Heart right ventricle (tissue), 16 donors: ENCODE measurements at places on chromosomes 11 and 22. TPM values are rescaled to one million over a fixed set of nuclear protein-coding genes. Genes with fewer than 3 reads are reported as not detected.

Gene HOATZ
- not detected for total RNA-seq

Gene C11orf52
- total RNA-seq = 0.95 TPM

GRCh38 chr22:17845790-17846189 lies 71.5 kb upstream of the BID start:
- no peaks in the 10 kb centered on the region for H3K36me3 ChIP-seq
- no peaks in the 10 kb centered on the region for H3K27me3 ChIP-seq
- H3K4me3 ChIP-seq = no peak overlapping the region
- H3K4me1 ChIP-seq = peaks cover 54% of the 10 kb centered on the region

- H3K27me3 ChIP-seq = no peaks in the 10 kb centered on the region
- no peak overlapping the region for H3K27ac ChIP-seq
- no peaks in the 10 kb centered on the region for H3K36me3 ChIP-seq
Observed at GRCh38 chr11:23359297-23359696, 499.0 kb upstream of the CCDC179 start.

GRCh38 chr11:45927332-45927683 lies 4.9 kb downstream of the LARGE2 start:
- peaks cover 31% of the 10 kb centered on the region for H3K4me1 ChIP-seq
- H3K36me3 ChIP-seq = peaks cover 9% of the 10 kb centered on the region
- no peak overlapping the region for H3K4me3 ChIP-seq
- peaks cover 24% of the 10 kb centered on the region for H3K27me3 ChIP-seq

- H3K4me1 ChIP-seq = no peaks in the 10 kb centered on the region
- peaks cover 22% of the 10 kb centered on the region for H3K27me3 ChIP-seq
- H3K27ac ChIP-seq = no peak overlapping the region
- no peak for DNase-seq
- H3K36me3 ChIP-seq = no peaks in the 10 kb centered on the region
- H3K4me3 ChIP-seq = no peak overlapping the region
Observed at GRCh38 chr11:20258376-20258895, 98.2 kb upstream of the DBX1 start.

Gene APOL5
- not detected for total RNA-seq

DNA sequence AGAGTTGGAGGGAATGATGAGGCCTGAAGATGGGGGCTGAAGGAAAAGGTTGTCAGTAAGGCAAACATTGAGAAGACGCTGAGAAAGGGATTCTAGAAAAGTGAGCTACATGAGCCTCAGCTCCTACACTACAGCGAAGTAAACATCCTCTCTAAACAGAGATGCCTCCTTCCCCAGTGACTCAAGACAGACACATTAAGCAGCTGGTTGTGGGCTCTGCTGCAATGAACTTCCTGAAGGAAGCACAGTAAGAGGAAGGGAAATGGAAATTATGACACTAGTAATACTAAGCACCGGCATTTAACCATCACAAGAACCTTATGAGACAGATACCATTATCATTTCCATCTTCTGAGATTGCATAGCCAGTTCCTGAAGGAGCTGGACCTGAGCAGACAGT lies 190.5 kb downstream of the C11orf87 start:
- no peak overlapping the region for H3K27ac ChIP-seq
- no peaks in the 10 kb centered on the region for H3K4me1 ChIP-seq
- no peak overlapping the region for H3K4me3 ChIP-seq
- H3K36me3 ChIP-seq = no peaks in the 10 kb centered on the region

GRCh38 chr11:36840378-36840777 lies 242.3 kb upstream of the RAG2 start:
- no peaks in the 10 kb centered on the region for H3K4me1 ChIP-seq
- no peaks in the 10 kb centered on the region for H3K27me3 ChIP-seq
- no peak overlapping the region for H3K4me3 ChIP-seq
- H3K27ac ChIP-seq = no peak overlapping the region

- DNase-seq = no peak
- no peak overlapping the region for H3K27ac ChIP-seq
- no peaks in the 10 kb centered on the region for H3K36me3 ChIP-seq
- H3K4me3 ChIP-seq = no peak overlapping the region
Observed at GRCh38 chr11:86091086-86091485, 22.2 kb upstream of the PICALM start.

GRCh38 chr11:109788948-109789490 lies 304.2 kb upstream of the ZC3H12C start:
- no peak overlapping the region for H3K27ac ChIP-seq
- H3K4me1 ChIP-seq = no peaks in the 10 kb centered on the region
- no peak overlapping the region for H3K4me3 ChIP-seq
- H3K36me3 ChIP-seq = no peaks in the 10 kb centered on the region
- DNase-seq = no peak

DNA sequence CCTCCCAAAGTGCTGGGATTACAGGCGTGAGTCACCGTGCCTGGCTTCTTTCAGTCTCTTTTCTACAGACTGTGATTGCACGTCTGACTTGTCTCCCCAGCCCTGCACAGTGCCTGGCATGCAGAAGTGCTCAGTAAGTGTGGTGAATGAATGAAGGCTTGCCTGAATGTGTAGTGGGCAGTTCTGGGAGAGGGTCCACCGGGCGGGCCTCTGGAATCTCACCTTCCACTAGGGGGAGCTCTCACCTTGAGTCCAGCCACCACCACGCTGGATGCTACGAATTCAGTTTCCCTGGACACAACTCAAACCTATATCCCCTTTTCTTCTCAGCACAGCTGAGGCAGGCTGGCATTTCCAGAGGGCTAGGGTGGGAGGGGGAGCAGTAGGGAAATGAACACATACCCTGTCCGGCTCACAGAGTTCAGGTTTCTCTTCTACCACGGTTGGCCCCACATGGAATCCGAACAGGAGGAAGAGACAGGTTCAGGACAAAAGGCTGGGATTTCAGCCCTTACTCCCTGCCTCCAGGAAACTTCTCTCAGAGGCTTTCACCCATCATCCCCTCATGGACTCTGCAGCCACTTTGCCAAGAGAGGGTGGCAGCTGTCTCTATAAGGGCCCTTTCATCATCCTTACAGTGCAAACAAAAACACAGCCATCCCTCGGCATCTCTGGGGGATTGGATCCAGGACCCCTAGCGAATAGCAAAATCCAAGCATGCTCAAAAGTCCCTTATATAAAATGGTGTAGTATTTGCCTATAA lies 86.8 kb downstream of the NECTIN1 start:
- no peak overlapping the region for H3K4me3 ChIP-seq
- no peak for DNase-seq
- no peaks in the 10 kb centered on the region for H3K36me3 ChIP-seq
- no peaks in the 10 kb centered on the region for H3K4me1 ChIP-seq

- no peak overlapping the region for H3K4me3 ChIP-seq
- DNase-seq = no peak
- no peaks in the 10 kb centered on the region for H3K4me1 ChIP-seq
- H3K27me3 ChIP-seq = no peaks in the 10 kb centered on the region
- no peak overlapping the region for H3K27ac ChIP-seq
- no peaks in the 10 kb centered on the region for H3K36me3 ChIP-seq
Observed at GRCh38 chr11:87320123-87320522, 282.4 kb downstream of the TMEM135 start.

Gene KRTAP5-10
- not detected for total RNA-seq

- no peak for DNase-seq
- no peaks in the 10 kb centered on the region for H3K27me3 ChIP-seq
- no peak overlapping the region for H3K4me3 ChIP-seq
- no peaks in the 10 kb centered on the region for H3K4me1 ChIP-seq
- H3K27ac ChIP-seq = no peak overlapping the region
- H3K36me3 ChIP-seq = no peaks in the 10 kb centered on the region
Observed at GRCh38 chr22:29049655-29050263, 11.9 kb downstream of the C22orf31 start.

Gene HEPHL1
- not detected for total RNA-seq

DNA sequence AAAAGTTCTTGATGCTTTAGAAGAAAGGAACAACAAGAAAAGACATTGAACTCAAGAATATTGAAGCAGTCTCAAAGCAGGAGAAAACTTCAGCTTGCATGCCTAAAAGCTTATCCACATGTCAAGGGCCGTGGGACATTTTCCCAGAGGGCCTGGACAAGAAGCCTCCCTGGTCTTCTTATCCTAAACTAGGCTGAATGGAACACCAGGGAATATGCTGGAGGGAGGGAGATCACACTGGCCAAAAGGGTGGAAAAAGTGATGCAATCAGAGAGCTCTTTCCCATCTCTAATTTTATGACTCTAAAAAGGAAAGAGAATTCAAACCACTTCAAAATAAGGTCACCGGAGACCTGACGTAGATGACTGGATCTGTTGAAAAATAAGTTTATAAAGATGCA lies 107.2 kb downstream of the MPPED2 start:
- no peak overlapping the region for H3K4me3 ChIP-seq
- H3K36me3 ChIP-seq = no peaks in the 10 kb centered on the region
- H3K27ac ChIP-seq = peak overlapping the region; percentile 69
- peaks cover 85% of the 10 kb centered on the region for H3K4me1 ChIP-seq

Gene CARNS1
- 19.2 TPM for total RNA-seq

DNA sequence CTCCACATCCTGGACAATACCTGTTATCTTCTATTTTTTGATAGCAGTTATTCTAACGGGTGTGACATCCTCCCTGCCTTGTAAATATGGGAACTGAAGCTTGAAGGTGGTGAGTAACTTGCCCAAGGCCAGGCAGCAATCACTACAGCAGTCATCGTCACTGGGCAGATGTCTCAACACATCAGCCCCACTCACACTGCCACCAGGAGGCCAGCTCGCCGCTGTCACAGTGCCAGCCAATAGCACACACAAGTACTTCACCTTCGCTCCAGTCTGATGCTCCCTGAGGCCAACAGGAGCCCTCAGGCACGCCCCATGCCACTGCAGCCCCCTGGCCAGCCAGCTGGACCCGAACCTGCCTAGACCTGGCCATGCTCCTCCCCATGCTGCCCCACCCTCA lies 4.9 kb upstream of the TTLL1 start:
- no peak overlapping the region for H3K27ac ChIP-seq
- H3K4me1 ChIP-seq = peaks cover 22% of the 10 kb centered on the region
- no peaks in the 10 kb centered on the region for H3K36me3 ChIP-seq

DNA sequence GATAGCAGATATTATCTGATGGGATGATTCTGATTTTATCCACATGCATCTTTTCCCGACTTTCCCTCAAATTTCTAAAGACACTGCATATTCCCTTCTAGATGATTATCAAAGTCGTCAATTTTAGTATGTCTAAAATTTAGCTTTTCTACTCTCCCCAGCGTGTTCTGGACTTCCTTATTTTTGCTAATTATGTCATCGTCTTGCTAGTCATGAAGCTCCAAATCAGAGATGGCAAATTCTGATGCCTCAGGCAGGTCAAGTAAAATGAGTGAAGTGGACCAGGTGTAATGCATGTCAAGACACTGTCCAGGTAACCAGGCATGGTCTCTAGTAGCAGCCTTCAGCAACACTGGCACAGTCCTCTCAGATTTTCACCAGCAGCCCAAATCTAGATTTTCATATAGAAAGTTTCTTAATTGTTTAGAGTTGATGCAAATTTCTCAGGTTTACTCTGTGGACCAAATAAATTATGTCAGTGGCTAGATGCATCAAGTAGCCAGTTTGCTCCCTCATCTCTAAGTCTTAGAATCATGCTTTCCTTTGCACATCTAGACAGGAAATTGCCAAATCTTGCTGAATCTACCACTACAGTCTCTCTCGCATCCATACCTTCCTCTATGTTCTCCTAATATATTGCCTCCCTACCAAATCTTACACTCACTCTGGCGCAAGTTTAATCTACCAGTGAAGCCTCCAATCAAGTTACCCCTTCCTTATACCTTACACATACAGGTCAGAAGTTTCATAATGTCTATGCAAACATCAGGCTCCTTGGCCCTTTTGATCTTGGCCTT lies 10.6 kb downstream of the HSD17B12 start:
- H3K36me3 ChIP-seq = no peaks in the 10 kb centered on the region
- H3K27ac ChIP-seq = no peak overlapping the region
- DNase-seq = no peak
- no peaks in the 10 kb centered on the region for H3K27me3 ChIP-seq
- H3K4me1 ChIP-seq = peaks cover 78% of the 10 kb centered on the region
- H3K4me3 ChIP-seq = no peak overlapping the region

- H3K4me1 ChIP-seq = no peaks in the 10 kb centered on the region
- H3K36me3 ChIP-seq = no peaks in the 10 kb centered on the region
- no peak for DNase-seq
- no peak overlapping the region for H3K27ac ChIP-seq
- H3K27me3 ChIP-seq = no peaks in the 10 kb centered on the region
Observed at GRCh38 chr11:58509748-58510147, 1.8 kb upstream of the OR5B21 start.

DNA sequence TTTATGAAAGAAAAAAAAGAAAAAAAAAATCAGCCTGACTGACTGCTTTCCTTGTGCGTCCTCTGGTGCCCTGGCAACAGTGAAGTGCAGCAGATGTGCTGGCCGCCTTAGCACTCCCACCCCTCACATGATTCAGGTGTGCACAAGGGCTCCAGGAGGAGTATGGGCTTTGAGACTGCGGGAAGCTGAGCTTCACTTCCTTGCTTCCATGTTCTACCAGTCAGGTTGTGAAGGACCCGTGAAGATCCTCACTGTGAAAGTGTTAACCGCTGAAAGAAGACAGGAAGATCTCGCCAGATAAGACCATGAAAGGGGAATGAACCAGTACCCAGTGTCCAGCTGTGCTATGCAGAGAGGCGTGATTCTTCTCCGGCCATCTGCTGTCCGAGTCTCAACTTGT lies 48.2 kb downstream of the HIRA start:
- H3K4me1 ChIP-seq = no peaks in the 10 kb centered on the region
- no peak overlapping the region for H3K27ac ChIP-seq
- H3K27me3 ChIP-seq = no peaks in the 10 kb centered on the region
- H3K4me3 ChIP-seq = no peak overlapping the region
- peaks cover 100% of the 10 kb centered on the region for H3K36me3 ChIP-seq

Gene OR51E2
- total RNA-seq = not detected

Gene GPHA2
- not detected for total RNA-seq

DNA sequence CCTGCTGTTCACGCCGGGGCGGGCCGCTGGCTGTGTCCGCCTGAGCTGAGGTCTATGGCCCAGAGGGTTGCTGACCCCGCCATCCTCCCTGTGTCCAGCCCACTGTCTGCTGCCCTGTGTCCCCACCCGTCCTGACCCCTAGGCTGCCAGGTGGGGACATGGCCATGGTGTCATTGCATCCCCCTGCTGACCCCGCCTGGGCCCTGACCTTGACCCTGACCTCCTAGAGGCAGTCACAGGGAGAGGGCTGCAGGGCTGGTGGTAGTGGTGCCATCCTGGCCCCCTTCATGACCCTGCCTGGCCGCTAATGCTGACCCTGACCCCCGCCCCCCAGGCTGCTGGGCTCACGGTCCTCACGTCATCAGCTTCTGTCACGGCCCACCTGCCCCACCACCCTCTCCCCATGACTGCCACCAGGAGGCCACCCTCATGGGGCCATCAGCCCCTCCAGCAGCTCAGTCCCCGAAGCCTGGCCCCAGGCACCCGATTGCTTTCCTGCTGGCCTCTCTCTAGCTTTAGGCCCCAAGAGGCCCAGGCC lies 285.9 kb downstream of the BRD1 start:
- no peak for DNase-seq
- no peaks in the 10 kb centered on the region for H3K4me1 ChIP-seq
- H3K36me3 ChIP-seq = no peaks in the 10 kb centered on the region

Gene CEP126
- total RNA-seq = 0.40 TPM

GRCh38 chr22:50723991-50724390 lies 14.0 kb upstream of the ACR start:
- no peaks in the 10 kb centered on the region for H3K27me3 ChIP-seq
- DNase-seq = no peak
- no peak overlapping the region for H3K27ac ChIP-seq
- H3K4me3 ChIP-seq = no peak overlapping the region

Gene ZNF215
- total RNA-seq = 0.44 TPM

- H3K4me3 ChIP-seq = no peak overlapping the region
- no peaks in the 10 kb centered on the region for H3K27me3 ChIP-seq
- peaks cover 32% of the 10 kb centered on the region for H3K4me1 ChIP-seq
- DNase-seq = no peak
- H3K36me3 ChIP-seq = no peaks in the 10 kb centered on the region
Observed at GRCh38 chr11:36459046-36459445, 51.0 kb downstream of the TRAF6 start.

Gene SNX19
- total RNA-seq = 52.6 TPM

GRCh38 chr11:128553662-128554362 lies 33.5 kb downstream of the ETS1 start:
- H3K27ac ChIP-seq = peak overlapping the region; percentile 59
- no peaks in the 10 kb centered on the region for H3K27me3 ChIP-seq
- H3K36me3 ChIP-seq = no peaks in the 10 kb centered on the region
- peaks cover 53% of the 10 kb centered on the region for H3K4me1 ChIP-seq
